ENCODE measurements at places on chromosomes 7 and 10.

DNA sequence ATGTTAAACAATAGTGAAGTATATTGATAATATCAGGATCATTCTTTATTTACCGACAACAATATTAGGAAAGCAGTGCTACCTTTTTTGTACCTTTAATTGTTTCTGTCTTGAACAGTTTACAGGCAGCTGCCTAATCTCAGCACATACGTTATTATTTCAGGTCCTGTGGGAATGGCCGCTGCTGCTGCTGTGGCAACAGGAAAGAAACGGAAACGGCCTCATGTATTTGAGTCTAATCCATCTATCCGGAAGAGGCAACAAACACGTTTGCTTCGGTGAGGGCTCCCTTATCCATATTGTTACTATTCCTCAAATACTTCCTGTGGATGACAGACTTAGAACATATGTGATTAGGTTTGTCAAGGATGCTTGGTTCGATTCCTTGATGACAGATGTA lies 59.7 kb downstream of the NRF1 start:
- DNase-seq = no peak

DNA sequence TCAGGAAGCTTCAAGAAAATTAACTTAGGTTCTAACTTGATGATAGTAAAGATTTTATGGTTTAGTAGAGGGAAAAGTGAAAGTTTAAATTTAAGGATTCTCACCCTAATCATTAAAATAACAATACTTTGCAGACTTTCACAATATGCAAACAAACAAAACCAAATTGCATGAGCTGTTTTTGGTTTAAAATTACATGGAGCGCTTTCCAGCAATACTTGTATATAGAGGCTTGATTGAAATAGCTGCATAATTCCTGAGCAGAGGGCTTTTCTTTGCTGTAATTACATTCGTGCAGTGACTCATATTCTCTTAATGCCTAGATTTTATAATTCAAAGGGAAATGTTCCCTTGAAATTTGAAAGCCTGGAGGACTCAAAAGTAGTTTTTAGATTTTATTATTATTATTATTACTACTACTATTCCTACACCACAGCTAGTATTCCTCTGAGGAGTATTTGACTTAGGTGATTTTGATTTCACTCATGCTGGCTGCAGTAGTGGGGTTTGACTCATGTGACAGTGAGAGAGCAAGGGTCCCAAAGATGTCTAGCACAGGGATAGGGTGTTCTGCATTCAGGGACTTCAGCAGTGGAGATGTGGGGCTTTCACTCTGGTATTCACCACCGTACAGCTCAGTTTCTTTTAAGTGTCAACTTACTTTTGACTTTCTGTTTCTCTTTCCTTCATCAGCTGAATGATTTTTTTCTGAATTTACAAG lies 138.1 kb downstream of the ADAM22 start:
- DNase-seq = no peak

GRCh38 chr10:63319231-63319630 lies 146.5 kb downstream of the JMJD1C start:
- DNase-seq = no peak

- DNase-seq = no peak
Observed at GRCh38 chr10:121425623-121426022, 172.6 kb downstream of the FGFR2 start.

DNA sequence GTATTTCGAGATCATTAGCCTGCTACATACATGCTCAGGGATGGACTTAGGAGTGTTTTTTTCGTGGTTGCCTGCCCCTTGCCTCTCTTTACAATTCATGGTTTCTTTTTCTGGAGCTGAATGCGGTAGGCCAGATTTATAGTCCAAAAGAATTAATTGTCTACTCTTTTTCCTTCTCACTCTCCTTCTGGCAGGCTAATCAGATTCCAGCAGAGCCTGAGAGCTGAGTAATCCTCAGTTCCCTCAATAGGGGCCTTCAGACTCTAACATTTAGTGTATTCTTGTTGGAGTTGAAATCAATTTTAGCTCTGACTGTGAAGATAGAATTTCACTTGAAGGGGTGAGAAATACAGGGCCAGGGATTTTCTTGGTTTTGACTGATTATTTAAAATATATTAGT lies 16.4 kb downstream of the SORCS3 start:
- no peak for DNase-seq

GRCh38 chr10:44947371-44948152 lies 12.0 kb upstream of the RASSF4 start:
- no peak for DNase-seq
